Upper lobe of left lung (tissue), 6 donors: ENCODE measurements at places on chromosomes 7 and 10.

- no peak for DNase-seq
These were observed 44.5 kb upstream of the LBX1 start for GRCh38 chr10:101273741-101274140.

DNA sequence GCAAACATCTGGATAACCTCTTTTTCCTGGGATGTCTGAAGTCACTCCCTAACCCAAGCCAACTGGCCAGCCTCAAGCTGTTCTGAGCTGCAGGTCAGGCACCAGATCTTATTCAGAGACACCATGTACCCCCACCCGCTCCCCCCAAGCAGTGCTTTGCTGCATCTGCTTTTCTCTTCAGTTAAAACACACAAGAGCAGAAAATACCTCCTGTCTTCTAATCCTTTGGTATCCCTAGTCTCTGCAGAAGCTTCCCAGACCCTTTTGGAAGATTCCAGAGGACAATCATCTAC, 3.0 kb downstream of the ZNF488 start:
- DNase-seq, result no peak

GRCh38 chr10:17386616-17387075, 67.7 kb downstream of the ST8SIA6 start:
- DNase-seq, result no peak

GRCh38 chr7:14766747-14767146, 135.8 kb downstream of the DGKB start:
- DNase-seq, result no peak

GRCh38 chr7:32200646-32201045, 130.4 kb upstream of the PDE1C start:
- DNase-seq, result no peak
